ENCODE measurements at places on chromosomes 3 and 15.

GRCh38 chr3:155744626-155745324, at the start of gene PLCH1:
Gene PLCH1, minus strand, starts transcription at chr3:155745071. Its CDS starts 40,847 bp downstream, at chr3:155704224.
- DNase-seq = peak; percentile 70

- DNase-seq = no peak
These were observed 7.7 kb downstream of the PLD1 start for GRCh38 chr3:171802590-171802956.

- DNase-seq = no peak
These were observed 14.1 kb downstream of the GPD1L start for GRCh38 chr3:32120471-32120870.

DNA sequence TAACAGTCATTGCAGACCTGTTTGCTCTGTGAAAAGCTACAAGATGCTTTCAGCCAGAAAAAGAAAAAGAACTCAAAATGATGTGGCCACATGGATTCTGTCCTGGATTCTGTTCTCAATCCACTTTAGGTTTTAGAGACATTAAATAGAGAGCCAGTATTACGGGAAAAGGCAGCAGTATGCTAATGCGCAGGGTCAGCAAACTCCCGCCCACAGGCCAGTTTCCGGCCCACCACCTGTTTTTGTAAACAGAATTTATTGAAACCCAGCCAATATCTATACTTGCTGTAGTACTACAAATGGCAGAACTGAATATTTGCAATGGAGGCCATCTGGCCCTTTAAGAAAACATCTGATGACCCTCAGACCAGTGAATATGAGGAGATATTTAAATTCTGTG, 416.1 kb downstream of the ERC2 start:
- DNase-seq = no peak

- DNase-seq = no peak
These were observed 33.8 kb downstream of the DNASE1L3 start for GRCh38 chr3:58176827-58177489.

GRCh38 chr3:188339410-188340295, 185.7 kb downstream of the LPP start:
- DNase-seq = no peak

DNA sequence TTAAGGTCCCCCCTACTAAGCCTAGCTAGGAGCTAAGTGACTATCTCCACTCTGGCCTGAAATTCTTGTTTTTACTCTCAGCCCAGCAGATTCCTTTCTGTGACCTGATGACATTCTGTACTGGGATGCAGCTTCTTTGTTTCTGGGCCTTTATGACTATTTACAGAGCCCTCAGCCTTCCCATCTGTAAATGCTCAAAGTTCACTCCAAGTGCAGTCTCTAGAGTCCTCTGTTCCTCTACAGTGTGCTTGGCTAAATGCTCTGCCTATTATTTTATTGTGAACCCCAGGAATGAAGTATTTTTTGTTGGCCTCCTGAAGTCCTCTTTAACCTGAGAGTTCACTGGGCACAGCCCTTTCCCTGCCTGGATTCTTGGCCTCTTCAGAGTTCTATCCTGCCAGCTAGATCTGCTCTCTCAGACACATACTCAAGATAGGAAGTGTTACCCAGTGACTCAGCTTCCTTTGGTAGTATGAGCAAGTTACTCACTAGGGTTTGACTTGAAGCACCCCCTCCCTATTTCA, 278.1 kb upstream of the P2RY1 start:
- no peak for DNase-seq

DNA sequence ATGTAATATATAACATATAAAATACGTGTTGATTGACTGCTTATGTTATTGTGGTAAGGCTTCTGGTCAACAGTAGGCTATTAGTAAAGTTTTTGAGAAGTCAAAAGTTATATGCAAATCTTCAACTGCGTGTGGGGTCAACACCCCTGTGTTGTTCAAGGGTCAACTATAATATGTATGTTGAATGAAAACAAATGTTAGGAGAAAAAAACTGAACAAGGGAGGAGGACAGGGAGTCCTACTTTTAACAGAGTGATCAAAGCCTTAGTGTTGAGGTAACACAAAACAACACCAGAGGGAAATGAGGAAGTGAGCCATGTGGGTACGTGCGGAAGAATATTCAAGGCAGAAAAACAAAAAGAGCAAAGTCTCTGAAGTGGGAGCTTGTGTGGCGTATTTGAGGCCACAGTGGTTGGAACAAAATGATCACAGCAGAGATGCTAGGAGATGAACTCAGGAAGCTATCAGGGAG, 62.5 kb downstream of the SFMBT1 start:
- no peak for DNase-seq

GRCh38 chr3:3240986-3241385, 61.5 kb upstream of the CRBN start:
- DNase-seq = no peak

DNA sequence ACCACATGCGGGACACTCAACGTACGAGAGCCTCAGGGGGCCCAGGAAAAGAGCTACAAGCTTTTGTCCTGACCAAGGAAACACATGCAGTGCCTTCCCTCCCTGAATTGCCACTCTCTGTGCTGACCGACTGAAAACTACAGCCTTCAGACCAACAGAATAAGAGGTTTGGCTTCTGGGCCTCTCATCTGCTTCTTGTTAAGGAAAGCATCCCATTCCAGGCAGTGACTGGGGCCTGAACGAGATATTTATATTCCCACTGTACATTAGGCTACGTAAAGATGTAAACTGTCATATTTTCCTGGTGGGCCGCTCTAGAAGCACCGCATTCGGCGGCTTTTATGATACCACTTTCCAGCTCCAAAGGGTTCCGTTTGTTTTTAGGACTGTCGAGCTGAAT, 208.9 kb upstream of the TPM1 start:
- DNase-seq = no peak

DNA sequence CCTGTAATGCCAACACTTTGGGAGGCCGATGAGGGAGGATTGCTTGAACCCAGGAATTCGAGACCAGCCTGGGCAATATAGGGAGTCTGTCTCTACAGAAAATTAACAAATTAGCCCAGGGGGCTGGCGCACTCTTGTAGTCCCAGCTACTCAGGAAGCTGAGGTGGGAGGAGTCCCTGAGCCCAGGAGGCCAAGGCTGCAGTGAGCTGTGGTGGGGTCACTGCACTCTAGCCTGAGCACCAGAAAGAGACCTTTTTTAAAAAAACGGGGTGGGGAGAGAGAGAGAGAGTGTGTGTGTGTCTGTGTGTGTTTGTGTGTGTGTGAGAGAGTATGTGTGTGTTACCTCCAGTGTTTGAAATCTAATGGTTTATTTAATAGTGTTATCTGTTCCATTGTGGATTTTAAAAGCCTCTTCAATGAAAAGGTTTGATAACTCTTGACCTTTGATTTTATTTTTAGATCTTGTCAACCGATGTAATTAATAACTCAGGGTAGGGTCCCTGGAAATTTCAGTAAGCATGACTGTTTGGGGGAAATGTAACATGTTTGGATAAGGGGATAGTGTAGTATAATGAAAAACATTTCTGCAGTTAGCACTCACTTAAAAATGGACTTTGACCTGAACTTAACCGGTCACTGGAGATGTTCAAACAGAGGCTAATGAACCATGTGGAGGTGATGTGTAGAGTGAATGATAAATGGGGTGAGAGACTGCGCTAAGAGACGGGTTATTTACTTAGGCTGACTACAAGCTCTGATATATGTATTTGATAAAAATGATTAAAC, 29.7 kb downstream of the LRCH3 start:
- no peak for DNase-seq

DNA sequence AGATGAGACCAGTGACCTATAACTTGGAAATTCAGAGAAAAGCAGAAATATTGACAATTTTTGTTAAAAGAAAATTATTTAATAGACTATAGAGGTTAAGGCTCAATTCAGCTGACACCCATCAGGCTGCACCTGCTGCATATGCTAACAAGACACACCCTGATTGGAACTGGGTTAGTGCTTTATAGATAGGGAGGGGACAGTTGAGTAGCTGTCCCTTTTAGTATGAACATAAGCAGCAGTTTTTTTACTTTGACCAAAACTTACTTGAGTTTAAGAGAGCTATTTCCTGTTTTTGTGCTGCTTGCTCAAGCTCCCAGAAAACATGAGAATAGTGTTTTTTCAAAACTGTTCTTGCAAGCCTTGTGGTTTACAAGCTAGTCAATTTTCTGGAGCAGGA, 292.6 kb downstream of the LRRC3B start:
- DNase-seq = no peak

DNA sequence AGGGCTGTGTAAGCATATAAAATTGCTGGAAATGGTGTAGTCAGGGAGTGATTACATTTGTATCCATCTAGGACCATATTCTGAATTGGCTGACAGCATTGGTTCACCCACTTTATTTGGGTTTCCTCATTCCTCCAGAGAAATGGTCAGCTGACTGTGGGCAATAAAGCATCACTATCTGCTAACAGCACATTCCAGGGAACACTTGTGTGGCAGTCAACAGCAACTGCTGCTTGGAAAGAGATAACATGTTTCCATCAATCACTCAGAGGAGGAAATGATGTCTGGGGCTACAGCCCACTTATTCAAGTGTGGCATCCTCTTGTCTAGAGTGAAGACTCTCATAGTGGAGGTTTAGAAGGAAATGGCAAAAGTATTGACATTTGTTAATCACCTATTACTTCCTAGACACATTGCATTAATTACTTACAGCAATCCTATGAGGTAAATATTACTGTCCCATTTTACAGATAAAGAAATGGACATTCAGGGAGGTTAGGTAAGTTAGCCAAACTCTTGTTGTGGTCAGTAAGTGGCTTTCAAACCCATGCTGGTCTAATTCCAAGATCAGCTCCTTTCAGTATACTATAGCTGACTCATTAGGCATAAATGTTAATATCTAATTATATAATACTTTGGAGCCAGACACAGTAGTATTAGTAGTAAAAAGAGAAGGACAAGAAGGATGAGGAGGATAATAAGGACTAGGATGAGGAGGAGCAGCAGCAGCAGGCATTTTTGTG, 247.8 kb downstream of the ALCAM start:
- DNase-seq = no peak

DNA sequence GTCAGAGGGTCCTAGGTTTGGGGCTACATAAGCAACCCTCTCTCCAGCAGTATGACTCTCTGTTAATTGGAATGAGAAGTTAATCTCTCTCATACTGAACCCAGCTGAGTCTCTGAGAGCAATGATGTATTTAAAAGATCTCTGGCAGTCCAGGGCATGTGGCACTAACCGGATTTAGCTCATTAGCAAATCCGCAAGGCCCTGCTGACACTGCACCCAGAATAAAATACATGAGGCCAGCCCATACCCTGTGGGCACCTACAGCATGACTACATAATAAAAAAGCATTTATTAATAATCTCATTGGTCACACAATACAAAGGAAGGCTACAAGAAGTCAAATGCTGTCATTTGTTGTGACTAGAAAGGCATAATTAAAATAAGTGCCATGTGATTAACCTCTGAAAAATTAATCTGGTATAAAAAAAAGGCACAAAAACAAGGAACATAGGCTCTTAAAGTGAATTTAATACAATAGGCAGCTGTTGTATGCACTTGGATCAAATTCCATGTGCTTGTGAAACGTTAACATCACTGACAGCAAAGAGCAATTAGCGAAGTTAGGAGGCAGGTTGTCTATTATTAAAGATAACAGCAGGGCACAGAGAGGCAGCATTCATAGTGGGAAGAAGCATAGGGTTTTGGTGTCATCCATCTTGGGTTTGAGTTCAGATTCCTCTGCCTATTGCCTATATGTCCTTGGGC, 381.2 kb downstream of the WDR72 start:
- no peak for DNase-seq

DNA sequence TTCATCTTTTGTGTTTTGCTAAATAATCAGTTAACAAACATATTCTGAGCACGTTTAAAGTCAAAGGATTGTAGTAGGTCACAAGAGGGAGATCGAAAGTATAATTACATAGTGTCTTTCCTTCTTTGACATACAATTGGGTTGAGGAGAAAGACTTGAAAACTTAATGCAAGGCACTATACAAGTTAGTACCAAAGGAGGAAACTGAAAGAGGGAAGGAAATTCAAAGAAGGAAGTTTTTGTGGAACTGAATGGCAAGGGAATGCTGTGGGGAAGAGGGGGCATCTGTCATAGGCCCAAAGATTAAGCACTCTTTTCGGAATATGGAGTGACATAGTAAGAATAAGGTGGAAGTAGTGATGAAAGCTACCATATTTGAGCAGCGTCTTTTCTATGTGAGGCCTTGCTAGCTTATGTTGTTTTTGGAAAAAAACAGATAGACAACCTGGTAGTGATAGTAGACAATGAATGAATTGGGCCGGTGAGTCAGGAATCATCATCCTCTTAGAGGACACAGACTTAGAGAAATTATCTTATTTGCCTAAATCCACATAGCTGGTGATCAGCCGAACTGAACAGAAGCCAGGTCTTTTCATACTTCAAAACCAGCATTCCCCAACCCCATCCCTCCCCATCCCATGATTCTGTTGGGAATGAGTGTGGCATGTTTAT, 10.2 kb downstream of the MBNL1 start:
- no peak for DNase-seq

DNA sequence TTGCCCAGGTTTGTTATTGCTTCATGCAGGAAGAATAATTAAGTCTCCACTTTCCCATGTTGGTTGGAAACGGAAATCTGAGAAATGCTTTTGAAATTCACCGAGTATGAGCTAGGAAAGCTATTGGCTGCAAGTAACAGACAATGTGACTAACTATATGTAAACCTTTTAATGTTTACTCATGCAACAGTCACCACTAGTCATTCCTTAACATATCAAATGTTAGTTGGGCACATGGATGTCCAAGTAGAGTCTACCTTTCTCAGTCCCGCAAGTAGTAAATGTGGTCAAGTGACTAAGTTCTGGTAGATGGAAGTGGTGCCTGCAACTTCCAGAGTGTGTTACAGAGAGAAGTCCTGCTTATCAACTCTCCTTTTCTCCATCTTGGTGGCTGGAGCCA, 52.5 kb downstream of the KLF15 start:
- DNase-seq = no peak
